ENCODE measurements at places on chromosomes 6 and 20.
A peak's percentile ranks its signal among the peaks of the same experiment; 100 is the strongest.

DNA sequence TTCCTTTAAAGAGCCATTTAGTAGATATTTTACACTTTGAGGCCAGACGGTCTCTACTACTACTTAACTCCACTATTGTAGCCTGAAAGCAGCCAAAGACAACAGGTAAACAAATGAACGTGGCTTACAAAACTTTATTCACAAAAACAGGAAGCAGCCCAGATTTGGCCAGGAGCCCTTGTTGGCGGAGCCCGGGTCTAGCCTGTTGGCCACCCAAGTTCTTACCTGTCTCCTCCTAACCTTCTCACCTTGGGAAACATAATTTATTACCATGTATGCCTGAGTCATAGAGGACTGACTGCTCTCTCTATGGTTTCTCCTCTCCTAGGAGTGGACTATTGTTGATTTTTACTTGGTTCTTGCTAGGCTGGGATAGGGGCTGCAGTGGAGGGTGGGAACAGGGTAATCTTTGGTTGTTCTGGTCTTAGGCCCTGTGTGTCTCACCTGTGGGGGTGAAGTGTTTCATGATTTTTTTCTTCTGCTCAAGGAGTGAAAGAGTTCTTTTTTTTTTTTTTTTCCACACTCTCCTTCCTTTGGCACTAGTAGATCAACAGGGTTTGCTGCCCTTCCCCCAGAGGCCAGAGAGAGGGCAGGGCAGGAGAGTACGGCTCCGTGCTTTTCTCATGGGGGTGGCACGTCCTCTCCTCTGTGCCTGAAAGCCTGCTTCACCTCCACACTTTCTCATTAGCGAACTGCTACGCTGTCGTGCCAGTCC is 90.0 kb downstream of the RPP40 start:
- no peak for DNase-seq

GRCh38 chr6:27358786-27359185 is 29.8 kb upstream of the ZNF391 start:
- no peak for DNase-seq

DNA sequence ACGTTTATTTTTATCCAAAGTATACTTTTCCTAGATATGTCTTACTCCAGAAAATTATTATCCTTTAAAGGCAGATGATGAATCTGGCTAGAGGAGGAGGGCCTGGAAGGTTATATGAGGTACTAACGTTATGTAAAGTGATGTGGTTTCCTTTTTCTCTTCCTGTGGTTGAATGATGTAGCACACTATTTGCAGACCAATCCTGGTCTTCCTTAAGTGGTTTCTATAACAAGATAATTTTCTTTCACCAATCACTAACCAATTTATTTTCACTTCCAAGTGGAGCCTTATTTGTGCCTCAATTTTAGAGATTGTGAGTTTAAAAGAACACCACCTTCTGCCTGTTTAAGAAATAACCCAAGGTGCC is 154.6 kb upstream of the SOX4 start:
- no peak for DNase-seq

GRCh38 chr6:148375401-148375800 is 32.8 kb downstream of the SASH1 start:
- DNase-seq = no peak

DNA sequence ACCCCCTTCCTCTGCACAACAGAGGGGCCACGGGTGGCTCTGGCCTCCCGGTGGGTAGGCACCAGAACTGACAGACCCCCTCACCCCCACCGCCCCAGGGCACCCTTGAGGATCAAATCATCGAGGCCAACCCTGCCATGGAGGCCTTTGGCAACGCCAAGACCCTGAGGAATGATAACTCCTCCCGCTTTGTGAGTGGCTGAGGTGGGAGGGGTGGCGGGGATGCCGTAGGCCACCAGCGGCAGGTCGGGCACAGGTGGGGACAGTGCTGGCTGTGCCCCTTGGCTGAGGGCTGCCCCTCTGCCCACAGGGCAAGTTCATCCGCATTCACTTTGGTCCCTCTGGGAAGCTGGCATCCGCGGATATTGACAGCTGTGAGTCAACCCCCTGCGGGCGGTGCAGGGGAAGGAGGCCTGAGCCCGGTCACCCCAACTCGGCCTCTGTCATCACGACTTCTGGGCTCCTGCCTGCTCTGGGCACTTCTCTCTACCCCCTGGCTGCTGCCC is 29.1 kb downstream of the MYH7B start:
- DNase-seq = no peak

DNA sequence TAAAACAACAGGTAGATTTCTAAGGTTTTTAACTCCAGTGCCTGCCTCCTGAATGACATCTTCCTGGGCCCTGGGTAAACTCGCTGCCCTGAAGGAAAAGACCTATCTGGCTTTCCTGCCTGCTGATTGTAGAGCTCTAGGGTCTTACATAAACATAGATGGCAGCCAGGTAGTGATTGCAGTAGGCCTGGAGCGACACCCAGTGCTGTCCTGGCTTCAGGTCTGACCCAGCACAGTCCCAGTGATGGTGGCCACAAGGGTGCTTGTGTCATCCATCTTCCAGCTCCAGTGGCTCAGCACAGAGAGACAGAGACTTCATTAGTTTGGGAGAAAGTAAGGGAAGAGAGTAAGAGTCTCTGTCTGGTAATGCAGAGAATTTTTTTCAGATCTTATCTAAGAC is 542.9 kb upstream of the IMPG1 start:
- no peak for DNase-seq

DNA sequence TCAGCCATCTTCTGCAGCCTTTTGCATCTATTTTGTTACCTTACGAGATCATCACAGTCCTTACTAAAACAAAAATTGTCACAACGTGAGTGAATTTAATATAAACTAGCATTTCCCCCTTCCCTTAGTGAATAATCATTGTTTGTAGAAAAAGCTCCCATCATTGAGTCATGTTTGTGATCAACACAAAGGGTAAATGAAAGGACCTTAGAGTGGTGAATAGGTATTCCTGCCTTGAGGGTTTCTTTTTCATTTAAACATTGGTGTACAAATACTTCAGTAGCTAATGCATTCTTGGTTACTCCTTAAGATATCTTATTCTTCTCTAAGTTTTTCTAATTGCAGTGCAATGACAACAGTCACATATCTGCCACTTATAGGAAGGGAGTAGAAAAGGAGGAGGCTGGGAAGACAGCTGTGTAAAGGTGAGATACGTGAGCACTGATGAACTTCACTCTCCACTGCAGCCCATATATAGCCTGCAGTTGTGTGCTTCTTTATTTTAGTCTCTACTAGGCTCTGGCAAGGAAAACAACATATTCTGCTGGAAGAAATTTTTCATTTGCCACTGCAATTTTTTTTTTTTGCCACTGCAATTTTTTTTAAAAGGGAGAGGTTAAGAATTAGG is 27.8 kb downstream of the ADGRG6 start:
- no peak for DNase-seq

DNA sequence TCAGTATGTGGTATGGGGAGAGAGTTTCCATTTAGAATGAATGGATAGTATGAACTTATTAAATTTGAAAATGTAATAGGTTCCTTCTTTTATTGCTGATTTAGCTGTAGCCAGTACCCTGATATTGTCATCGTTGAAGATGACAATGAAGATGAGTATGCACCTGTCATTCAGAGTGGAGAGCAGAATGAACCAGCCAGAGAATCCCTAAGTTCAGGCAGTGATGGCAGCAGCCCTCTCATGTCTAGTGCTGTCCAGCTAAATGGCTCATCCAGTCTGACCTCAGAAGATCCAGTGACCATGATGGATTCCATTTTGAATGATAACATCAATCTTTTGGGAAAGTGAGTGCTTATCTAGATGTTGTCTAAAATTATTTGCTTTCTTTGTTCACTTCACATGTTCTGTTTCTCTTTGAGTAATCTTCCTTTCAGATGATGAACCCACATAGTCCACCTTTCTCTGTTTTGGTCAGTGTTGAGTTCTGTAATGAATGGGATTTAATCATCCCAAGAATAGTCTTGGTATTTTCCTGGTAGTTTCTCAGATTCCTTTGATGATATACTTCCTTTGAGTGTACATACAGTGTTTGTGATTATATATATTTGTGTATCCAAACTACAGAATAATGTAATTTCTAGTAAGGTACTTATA is 23.3 kb downstream of the HSF2 start:
- no peak for DNase-seq

DNA sequence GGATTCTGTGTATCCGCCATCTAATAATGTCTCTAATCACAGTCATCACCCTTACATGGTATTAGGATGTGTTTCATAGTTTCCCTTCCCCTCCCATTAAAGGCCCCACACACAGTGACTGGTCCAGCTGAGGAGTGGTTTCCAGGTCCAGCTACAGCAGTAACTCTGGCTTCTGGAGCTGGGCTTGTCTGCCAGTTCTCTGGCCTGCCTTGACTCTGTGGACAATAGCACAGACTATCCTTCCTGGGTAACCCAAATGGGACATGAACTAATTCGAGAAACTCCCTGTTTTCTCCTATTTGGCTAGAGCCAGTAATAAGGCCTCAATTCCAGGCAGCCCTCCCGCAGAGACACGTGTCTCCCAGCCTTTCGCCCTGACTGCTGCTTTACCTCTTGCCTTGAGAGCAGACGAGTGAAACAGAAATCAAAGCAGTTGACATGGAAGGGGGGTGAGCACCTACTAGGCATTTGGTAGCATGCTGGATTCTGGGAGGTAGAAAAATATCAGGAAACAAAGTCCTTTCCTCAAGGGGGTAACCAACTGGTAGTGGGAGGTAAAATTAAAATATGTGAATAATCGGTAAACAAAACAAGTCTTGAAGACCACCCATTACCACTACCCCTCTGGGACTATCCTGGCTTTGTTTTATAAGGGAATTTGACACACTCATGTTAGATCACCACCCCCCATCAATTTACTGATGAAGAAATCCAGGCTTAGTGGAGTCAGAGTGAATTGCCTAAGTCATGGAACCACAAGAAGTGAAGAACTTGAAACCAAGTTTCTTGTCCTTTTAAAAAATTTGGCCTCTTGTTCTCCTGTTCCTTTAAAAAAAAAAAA is 1.2 kb downstream of the TRAF3IP2 start:
- DNase-seq = no peak

DNA sequence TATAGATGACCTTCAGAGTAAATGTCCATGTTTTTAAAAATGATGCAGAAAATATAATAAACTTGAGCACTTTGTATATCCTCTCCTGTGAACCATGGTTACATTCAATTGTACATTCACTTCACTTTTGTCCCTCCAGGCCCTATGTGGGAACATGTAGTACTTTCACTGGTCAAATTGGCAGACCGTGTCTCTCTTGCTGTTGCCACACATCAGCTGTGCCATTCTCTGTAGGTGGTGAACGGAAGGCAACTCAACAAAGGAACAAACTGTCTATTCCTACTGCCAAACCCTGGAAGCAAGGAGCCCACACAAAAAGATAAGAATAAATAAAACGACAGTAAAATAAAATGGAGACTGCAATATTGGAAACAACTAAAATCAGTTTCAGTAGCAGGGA is 2.0 kb downstream of the ROS1 start:
- DNase-seq = no peak

DNA sequence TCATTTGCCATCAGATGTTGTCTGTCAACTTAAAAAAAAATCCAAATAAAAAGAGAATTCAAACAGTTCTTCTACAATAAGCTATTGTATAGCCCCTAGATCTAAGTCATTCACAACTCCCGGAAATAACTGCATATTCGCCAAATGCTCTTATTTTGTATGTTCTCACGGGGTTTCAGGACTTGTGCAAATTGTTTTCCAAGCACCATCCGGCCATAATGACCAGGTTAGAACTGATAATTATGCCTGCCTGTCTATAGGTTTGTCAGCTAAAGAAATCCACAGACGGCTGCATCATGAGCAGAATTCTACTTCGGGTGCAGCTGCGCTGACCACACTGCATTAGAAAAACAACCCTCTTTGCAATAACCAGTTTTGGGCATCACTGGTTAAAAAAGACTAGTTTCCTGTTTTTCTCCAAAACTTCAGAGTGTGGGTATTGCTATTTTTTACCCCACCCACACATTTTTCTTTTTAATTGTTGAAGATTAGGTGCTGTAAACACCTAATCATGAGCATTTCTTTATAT is 87.7 kb downstream of the HIVEP2 start:
- DNase-seq = no peak

GRCh38 chr6:10359581-10359980 is 55.3 kb downstream of the TFAP2A start:
- DNase-seq = no peak

DNA sequence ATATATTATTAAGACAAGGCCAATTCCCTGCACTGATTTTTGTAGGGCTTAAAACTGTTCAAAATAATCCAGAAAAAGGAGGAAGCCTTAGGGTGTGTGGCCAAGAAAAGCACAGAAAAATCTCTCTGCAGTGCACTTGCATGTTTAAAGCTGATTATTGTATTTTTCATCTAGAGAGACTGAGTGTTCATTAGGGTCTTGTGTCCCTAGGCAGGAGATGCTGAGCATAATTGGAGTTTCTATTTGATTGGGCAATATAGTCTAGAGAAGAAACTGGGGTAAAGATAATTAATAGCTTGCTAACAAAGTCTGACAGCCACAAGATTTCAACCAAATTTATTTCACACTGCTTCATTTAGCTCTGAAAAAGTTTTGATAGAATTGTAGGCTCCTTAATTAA is 2.4 kb downstream of the FLRT3 start:
- no peak for DNase-seq

DNA sequence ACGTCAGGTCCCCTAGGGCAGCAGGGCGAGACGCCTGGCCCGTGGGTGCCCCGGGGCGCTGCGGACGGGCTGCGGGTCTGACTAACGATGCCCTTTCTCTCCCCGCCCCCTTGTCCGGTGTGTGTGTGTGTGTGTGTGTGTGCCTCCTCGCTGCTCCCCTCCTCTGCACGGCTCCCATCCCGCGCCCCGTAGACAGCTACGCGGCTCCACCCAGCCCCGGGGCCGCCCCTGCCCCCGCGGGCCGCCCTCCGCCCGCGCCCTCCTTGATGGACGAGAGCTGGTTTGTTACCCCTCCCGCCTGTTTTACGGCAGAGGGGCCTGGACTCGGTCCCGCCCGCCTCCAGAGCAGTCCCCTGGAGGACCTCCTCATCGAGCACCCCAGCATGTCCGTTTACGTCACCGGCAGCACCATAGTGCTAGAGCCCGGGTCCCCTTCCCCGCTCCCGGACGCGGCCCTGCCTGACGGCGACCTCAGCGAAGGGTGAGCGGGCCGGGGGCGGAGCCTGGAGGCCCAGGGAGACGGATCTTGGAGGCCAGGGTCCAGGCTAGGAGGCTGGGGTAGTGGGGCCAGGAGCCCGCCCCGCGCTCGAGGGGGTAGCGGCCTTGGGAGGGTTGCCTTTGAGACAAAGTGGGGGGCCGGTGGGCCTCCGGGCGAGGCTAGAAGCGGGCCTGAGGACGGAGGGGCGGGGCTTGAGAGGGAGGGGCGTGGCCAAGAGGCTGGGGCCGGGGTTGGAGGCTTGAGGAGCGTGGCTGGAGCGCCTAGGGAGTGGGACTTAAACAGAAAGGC is 5.1 kb downstream of the TP53INP2 start:
- DNase-seq = peak; percentile 28

- DNase-seq = no peak
These were observed 224.9 kb upstream of the DTNBP1 start for GRCh38 chr6:15887491-15888461.

GRCh38 chr6:125743604-125744003 is 5.8 kb upstream of the HEY2 start:
- DNase-seq = no peak

Data from NCI-H524 (cell line).